ENCODE measurements at places on chromosomes 7 and 10.

DNA sequence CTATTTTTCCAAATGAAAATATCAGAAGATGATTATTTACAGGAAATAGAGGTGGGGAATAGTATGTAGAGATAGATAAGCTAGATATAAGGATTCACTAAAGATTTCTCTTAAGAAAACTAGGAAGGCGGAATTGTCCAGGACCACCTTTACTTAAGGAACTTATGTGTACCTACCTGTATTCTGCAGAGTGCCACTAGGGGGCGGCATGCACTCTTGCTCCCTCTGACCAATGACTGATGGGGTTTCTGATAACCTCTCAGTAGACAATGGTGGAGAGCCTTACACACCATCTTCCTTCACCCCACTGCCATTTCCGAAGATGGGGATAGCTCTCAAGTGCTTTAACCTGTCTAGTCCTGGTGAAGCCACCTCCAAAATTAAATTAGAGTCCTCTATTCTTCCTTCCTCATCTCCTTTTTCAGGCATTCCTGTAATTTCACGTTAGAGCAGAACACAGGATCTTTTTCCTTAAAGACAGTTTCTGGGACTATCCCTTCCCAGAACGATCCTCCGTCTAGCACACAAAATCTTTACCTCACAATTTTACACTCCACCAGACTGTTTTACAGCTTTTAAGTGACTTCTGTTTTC is 453.1 kb downstream of the SORCS1 start:
- DNase-seq: peak; percentile 85

DNA sequence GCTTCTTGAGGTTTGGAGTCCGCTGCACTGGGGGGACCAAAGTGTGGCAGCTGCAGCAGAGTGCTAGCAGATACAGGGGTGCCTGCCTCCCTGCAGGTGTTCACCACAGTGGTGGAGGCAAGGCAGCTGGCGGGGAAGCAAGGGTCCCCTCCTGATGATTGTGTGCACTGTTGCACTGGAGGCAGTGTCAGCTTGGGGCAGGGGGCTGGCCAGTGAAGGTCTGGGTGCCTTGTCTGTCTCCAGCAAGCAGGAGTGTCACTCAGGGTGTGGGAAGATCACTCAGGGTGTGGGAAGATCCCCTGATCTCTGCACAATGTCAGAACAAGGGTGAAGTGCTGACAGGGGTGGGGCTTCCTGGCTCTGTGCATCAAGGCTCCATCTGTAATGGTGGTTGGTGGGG is 36.3 kb upstream of the PPP1R3A start:
- DNase-seq: no peak

DNA sequence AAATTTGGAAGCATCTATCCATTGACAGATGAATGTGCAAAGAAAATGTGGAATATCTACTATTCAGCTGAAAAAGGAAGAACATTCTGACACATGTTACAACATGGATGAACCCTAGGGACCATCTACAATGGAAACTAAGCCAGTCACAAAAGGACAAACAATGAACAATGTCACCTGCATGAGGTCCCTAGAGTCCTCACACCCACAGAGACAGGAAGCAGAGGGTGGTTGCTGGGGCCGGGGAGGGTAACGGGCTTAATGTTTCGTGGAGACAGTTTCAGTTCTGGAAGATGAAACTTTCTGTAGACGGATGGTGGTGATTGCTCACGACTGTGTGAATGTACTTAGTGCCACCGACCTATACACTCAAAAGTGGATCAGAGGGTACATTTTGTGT is 282.9 kb downstream of the ADARB2 start:
- DNase-seq: no peak

GRCh38 chr10:31064348-31064747 is 32.7 kb upstream of the ZNF438 start:
- no peak for DNase-seq

GRCh38 chr7:68542831-68543230 is 1055.4 kb upstream of the AUTS2 start:
- DNase-seq: no peak

DNA sequence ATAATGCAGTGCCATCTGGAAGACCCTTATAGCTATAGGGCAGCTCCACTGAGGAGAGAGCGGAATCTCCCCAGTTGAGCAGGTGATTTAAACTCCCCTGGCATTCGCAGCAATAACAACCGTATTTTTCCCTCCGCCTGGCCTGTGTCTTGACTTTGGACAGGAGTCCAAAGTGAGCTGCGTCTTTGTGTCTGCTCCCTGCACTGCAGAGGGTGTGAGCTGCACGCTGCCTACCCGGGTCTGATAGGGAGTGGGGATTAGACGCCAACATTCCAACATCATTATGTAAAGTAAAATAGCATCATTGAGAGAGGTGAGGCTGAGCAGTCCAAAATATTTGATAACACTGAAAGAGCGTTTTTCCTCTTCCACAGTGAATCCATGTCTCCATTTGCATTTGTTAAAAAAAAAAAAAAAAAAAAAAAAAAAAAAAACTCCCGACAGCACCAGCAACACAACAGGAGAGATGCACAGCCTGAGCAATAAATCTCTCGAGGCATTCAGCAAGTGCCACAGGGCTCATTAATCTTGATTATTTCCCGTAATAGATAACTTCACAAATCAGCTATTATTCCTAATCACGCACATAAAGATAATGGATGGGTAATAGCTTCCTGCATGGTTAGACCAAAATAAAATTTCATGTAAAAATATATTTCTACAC is 68.6 kb downstream of the CELF2 start:
- no peak for DNase-seq

- peak; percentile 26 for DNase-seq
Measured at GRCh38 chr7:129780257-129780973, 168.9 kb downstream of the NRF1 start.

DNA sequence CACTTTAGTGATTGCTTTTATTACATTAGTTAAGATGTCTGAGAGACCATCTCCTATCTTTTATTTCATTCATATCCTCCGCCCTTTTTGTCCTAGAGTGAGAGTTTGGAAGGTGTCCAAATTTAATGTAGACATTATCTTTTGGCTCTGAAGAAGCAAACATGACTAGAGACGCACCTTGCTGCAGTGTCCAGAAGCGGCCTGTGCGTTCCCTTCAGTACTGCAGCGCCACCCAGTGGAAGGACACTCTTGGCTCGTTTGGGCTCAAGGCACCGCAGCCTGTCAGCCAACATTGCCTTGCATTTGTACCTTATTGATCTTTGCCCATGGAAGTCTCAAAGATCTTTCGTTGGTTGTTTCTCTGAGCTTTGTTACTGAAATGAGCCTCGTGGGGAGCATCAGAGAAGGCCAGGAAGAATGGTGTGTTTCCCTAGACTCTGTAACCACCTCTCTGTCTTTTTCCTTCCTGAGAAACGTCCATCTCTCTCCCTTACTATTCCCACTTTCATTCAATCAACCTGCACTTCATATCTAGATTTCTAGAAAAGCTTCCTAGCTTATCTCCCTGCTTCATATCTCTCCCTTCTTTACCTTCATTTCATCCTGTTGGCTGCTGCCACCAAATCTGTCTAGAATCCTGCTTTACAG is 10.4 kb upstream of the CLCN1 start:
- peak; percentile 42 for DNase-seq

DNA sequence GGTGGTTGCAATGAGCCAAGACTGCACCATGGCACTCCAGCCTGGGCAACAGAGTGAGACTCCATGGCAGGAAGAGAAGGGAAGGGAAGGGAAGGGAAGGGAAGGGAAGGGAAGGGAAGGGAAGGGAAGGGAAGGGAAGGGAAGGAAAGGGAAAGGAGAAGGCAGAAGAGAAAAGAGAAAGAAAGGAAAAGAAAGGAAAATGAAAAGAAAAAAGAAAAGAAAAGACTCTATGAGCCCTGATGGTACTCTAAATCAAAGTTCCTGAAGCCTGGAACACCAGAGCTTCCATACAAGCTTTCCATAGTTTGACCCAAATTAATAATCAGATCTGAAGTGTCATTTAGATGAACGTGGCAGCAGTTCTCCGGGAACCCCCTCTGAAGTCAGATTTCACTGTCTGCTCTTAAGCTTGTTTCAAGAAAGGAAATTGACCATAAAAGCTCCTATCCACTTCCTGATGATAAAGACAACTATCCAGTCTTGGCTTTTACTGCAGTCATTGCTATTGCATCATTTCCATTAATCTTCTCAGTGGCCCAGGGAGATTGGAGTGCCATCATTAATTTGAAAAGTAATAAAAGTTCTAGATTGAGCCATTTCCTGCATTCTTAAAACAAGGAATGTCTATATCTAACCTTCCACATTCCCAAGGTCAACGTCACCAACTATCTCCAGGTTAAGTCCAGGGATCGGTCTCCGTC is 44.2 kb upstream of the FRMD4A start:
- no peak for DNase-seq

- no peak for DNase-seq
Measured at GRCh38 chr10:49617121-49618020, 3.5 kb downstream of the CHAT start.

DNA sequence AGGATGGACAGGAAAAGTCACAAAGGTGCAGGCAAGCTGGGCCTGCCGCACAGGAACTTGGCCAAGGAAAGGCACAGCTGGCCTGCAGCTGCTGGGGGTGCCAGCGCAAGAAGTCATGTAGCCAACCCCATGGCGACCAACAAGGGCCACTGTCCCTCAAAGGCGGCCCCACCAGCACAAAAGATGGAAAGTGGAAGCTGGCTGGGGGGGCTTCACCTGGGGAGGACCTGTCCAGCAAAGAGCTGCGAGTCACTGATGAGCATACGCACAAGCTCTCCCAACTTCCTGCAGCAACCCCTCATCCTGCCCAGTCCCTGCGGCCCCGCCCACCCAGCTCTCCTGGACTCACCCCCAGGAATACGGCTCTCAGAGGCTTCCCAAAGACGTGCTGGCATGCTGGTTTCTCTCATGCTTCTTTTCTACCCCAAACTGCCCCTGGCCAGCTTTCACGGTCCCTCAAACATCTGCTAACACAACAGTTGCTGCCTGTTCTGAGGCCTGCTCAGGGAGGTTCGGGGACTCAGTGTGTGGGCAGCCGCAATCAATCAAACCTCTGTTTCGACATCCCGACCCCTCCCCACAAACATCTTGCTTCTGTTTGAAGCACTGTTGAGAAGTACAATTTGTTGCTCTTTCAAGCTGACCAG is 67.6 kb downstream of the FAM53B start:
- DNase-seq: no peak

- DNase-seq: peak; percentile 59
Measured at GRCh38 chr10:61606959-61607907, 55.5 kb upstream of the CABCOCO1 start.

GRCh38 chr7:111835066-111835465 is 272.8 kb upstream of the IMMP2L start:
- DNase-seq: no peak

DNA sequence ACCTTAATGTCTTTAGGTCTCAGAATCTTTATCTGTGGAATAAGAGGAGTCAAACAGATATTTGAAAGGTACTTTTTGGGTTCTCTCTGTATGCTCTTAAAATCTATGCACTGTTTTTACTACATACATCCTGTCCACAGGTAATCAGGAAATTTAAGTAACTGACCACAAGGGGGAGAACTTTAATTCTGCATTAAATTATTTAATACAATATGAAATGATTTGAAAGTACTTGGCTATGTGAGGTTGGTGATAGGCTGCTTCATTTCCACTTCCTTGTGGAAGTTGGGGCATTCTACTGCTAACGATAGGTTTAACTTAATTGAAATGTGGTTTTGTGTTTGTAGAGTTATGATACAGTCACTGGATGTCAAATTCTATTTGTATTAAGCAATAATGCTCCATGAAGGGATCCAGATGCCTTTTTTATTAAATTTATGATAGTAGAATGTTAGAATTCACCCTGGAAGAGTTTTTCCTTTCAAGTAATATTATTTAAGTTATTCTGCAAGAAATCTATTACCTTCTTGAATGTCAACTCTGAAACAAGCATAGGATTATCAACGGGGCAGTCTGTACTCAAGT is 6.0 kb downstream of the TEX47 start:
- DNase-seq: peak; percentile 68

DNA sequence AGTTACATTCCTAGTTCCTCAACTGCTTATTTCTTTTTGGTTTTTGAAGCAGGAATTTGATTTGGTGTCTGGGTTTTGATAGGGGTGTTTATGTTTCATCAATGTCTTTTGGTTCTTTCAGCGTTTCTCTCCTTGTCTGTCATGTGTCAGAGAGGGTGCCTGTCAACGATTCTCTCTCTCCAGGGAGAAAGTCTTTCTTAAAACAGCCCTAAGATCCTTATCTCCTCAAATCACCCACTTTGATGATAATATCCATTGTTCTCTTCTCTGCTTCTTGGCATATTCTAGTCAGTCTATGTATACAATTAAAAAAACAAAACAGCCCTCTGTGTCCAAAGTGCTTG is 77.2 kb downstream of the TCF7L2 start:
- DNase-seq: no peak

- no peak for DNase-seq
Measured at GRCh38 chr10:44325157-44325556, 59.7 kb downstream of the CXCL12 start.

GRCh38 chr10:129421399-129422010 is 45.5 kb upstream of the MGMT start:
- no peak for DNase-seq

DNA sequence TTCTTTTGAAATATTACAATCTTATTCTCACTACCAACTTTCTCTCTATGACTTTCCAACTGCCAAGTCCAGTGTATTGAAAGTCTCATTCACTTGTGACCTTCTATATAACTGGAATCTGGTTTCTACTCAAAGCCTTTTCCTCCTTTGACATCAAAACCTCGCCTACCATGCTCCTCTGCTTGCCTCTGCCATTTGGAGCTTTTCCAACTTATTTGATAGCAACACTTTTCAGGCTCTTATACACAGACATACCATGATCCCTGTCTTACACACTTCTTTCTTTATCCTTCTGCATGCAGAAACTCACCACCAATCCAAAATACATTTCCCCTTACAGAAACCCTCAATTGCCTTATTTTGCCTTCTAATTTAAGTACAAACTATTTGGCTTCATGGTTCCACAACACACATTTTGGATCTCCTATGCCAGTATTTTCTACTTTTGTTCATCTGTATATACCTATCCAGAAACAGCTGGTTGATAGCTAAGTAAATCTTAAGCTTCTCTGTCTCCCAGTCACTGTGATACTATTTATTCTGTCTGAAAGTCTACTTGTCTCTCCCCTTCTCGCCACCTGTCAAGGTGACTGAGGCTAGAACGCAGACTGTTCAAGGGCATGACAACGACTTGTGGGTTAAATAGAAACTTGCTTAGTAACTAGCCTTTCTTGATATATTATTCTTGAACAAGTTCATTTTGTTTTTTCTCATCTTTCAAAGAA is 22.4 kb downstream of the GNG11 start:
- peak; percentile 51 for DNase-seq

DNA sequence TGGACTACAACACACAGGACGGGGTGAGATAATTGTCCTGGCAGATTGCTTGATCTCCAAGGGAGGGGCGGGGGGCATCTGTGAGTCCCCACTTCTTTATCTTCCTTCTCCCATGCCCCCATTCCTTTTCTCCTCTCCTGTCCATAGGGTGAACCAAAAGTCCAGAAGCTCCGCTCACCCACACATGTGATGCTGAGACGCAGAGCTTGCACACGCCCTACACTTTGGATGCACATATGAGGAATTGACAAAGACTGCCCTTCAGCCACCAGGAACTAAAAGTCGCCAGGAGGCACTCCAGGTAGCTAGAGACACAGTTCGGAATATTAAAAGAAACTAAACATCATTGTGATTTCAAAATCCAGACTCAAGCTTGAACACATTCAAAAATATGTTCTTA is 112.7 kb upstream of the FGFR2 start:
- DNase-seq: no peak

- no peak for DNase-seq
Measured at GRCh38 chr7:85068799-85069198, 118.1 kb downstream of the SEMA3D start.

GRCh38 chr7:20340839-20341238 is 10.1 kb downstream of the ITGB8 start:
- no peak for DNase-seq
